ENCODE measurements at places on chromosomes 12 and 14.
A peak's percentile ranks its signal among the peaks of the same experiment; 100 is the strongest.

DNA sequence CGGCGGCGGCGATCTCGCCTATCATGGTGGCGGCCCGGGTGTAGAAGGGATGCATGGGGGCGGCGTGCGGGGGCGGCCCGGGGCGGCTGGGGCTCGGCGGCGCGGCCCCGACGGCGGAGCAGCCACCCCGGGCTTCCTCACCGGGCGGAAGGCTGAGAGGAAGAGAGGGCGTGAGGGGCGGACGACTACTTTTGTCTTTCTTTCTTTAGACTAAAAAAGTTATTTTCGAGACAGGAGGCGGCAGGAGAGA lies 240 bp downstream of the BTG1 start:
- H3K36me3 ChIP-seq, result peaks cover 37% of the 10 kb centered on the region
- H3K27me3 ChIP-seq, result no peaks in the 10 kb centered on the region
- H3K27ac ChIP-seq, result peak overlapping the region; percentile 78
- H3K4me3 ChIP-seq, result peak overlapping the region; percentile 96
- no peaks in the 10 kb centered on the region for H3K4me1 ChIP-seq

GRCh38 chr12:76621582-76622024 lies 62.0 kb upstream of the OSBPL8 start:
- H3K4me3 ChIP-seq, result no peak overlapping the region
- DNase-seq, result peak; percentile 71
- H3K4me1 ChIP-seq, result no peaks in the 10 kb centered on the region
- no peak overlapping the region for H3K27ac ChIP-seq
- H3K36me3 ChIP-seq, result no peaks in the 10 kb centered on the region

- H3K4me1 ChIP-seq, result peaks cover 2% of the 10 kb centered on the region
- no peak overlapping the region for H3K27ac ChIP-seq
- no peaks in the 10 kb centered on the region for H3K36me3 ChIP-seq
- no peak for DNase-seq
- no peak overlapping the region for H3K4me3 ChIP-seq
These were observed 14.0 kb upstream of the C1S start for GRCh38 chr12:7046383-7047105.

GRCh38 chr12:54419088-54419887 lies at the start of gene ITGA5:
Gene ITGA5, minus strand, starts transcription at chr12:54419266. Its CDS starts 68 bp downstream, at chr12:54419198.
- peak within 1 kb of the TSS; percentile 40 for H3K27ac ChIP-seq
- DNase-seq, result peak; percentile 48
- H3K4me1 ChIP-seq, result peaks cover 24% of the 10 kb centered on the region
- no peaks in the 10 kb centered on the region for H3K27me3 ChIP-seq
- H3K4me3 ChIP-seq, result peak within 1 kb of the TSS; percentile 86

DNA sequence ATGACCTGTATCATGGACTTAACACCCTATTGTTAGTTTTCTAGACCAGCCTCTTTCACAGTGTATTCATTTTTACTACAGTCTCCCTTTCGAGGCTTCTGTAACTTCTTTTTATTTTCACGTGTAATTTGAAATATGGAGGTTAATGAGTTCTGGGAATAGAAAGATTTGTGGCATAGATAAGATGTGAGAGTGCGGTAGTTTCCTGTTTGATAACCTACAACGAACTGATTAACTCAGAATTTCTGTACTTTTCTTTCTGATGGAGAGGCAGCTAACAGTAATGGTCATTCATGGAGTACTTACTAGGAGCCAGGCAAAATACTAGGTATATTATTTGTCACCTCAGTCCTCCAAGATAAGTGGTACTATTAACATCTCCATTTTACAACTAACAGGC lies 21.2 kb downstream of the POLR3B start:
- H3K27ac ChIP-seq, result no peak overlapping the region
- H3K4me1 ChIP-seq, result no peaks in the 10 kb centered on the region
- H3K27me3 ChIP-seq, result no peaks in the 10 kb centered on the region
- H3K36me3 ChIP-seq, result peaks cover 80% of the 10 kb centered on the region
- DNase-seq, result no peak

- no peaks in the 10 kb centered on the region for H3K27me3 ChIP-seq
- no peak overlapping the region for H3K4me3 ChIP-seq
- H3K4me1 ChIP-seq, result peaks cover 2% of the 10 kb centered on the region
- no peaks in the 10 kb centered on the region for H3K36me3 ChIP-seq
These were observed 173.5 kb upstream of the KRR1 start for GRCh38 chr12:75684678-75685616.

DNA sequence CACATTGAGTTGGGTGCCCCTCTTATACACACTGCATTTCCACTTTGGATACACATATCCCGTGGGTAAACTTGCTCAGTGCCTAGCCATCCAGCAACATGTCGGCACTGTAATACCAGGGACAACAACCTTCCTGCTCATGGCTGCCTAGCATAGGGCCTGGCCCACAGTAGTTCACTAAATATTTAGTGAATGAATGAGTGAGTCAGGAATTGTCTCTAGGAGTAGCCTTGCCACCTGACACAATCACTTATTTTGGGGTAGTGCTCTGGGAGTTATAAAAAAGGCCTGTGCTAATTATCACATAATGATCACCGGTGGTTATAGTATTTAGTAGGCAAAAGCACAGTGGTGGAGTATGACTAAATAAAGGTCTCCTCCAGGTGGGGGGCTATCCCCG lies 8.5 kb upstream of the NUMB start:
- no peak overlapping the region for H3K4me3 ChIP-seq
- H3K36me3 ChIP-seq, result no peaks in the 10 kb centered on the region
- H3K27ac ChIP-seq, result no peak overlapping the region
- peaks cover 3% of the 10 kb centered on the region for H3K4me1 ChIP-seq
- no peaks in the 10 kb centered on the region for H3K27me3 ChIP-seq
- DNase-seq, result no peak

DNA sequence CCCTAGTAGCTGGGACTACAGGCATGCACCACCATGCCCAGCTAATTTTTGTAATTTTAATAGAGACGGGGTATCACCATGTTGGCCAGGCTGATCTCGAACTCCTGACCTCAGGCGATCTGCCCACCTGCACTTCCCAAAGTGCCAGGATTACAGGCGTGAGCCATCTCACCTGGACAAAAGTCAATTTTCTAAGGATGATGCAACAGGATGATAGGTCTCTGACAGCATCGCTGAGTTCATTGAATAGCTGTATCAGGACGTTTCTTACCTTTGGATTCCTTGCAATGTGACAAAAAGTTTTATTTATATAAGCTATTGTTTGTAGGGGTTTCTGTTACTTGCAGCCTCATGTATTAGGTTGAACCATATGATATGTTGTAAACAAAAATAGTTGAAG lies 55.5 kb upstream of the PCED1B start:
- no peak overlapping the region for H3K27ac ChIP-seq
- no peak for DNase-seq
- no peaks in the 10 kb centered on the region for H3K4me1 ChIP-seq
- no peak overlapping the region for H3K4me3 ChIP-seq
- H3K36me3 ChIP-seq, result no peaks in the 10 kb centered on the region

DNA sequence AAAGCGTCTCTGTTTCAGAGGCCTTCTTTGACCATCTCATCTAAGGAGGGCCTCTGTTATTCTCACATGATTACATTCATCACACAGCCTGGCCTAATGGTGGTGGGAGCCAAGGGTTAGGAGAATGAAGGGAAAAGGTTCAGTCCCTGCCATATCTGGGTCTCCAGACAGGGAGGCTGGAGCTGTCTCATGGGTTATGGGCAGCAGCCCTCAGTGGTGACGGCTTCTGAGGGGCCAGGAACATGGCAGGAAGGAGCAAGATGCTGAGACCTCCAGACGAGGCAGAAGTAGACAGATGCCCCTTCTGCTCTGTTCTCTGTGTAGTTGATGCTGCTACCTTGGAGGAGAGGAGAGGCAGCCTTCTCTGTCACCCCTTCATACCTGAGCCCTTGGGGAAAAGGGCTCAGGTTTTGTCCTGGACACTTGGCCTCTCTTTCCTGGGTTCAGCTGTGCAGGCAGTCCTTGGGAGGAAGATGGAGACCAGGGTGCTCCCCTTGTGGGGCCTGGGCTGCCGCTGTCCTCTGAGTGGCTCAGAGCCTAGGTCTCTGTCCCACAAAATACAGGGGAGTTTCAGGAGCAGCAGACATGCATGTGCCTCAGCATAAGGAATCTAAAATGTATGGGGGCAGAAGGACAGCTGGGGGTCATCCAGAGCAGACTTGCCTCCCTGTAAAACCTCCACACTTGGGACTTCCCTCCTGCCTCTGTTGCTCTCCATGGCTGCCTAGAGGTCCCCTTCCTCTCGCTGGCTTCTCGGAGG lies 3.6 kb downstream of the IFI27L2 start:
- H3K27ac ChIP-seq, result no peak overlapping the region
- H3K36me3 ChIP-seq, result peaks cover 1% of the 10 kb centered on the region
- no peak for DNase-seq
- no peak overlapping the region for H3K4me3 ChIP-seq
- H3K4me1 ChIP-seq, result no peaks in the 10 kb centered on the region
- peaks cover 5% of the 10 kb centered on the region for H3K27me3 ChIP-seq

GRCh38 chr14:103770500-103770899 lies 54.9 kb downstream of the ZFYVE21 start:
- H3K27ac ChIP-seq, result no peak overlapping the region
- no peaks in the 10 kb centered on the region for H3K27me3 ChIP-seq
- no peak overlapping the region for H3K4me3 ChIP-seq
- H3K4me1 ChIP-seq, result no peaks in the 10 kb centered on the region
- H3K36me3 ChIP-seq, result no peaks in the 10 kb centered on the region
- no peak for DNase-seq

DNA sequence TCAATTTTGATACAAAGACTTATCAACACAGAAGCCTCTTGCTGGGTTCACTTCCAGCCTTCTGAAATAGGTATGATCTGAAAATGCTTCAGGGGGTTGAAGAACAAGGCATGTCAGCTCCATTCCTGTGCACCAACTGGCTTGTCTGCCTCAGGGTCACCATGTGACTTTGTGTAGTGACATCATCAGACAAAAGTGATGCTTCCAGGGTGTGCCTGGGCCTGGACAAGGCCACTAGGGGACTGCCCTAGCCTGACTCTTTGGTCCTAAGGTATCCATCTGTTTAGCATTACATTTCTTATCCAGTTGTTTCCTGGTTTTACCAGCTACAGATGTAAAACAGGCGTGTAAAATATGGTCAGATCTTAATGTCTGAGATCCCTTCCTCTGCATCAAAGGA lies 155.6 kb downstream of the CAND1 start:
- H3K4me3 ChIP-seq, result no peak overlapping the region
- no peak for DNase-seq
- H3K27me3 ChIP-seq, result no peaks in the 10 kb centered on the region
- H3K36me3 ChIP-seq, result no peaks in the 10 kb centered on the region

- H3K4me1 ChIP-seq, result no peaks in the 10 kb centered on the region
- H3K27ac ChIP-seq, result no peak overlapping the region
- no peak for DNase-seq
- H3K4me3 ChIP-seq, result no peak overlapping the region
- peaks cover 1% of the 10 kb centered on the region for H3K36me3 ChIP-seq
- no peaks in the 10 kb centered on the region for H3K27me3 ChIP-seq
These were observed 34.5 kb downstream of the IPO8 start for GRCh38 chr12:30661210-30661609.

GRCh38 chr12:55712700-55713415 lies 3.0 kb upstream of the BLOC1S1 start:
- peaks cover 17% of the 10 kb centered on the region for H3K4me1 ChIP-seq
- H3K27me3 ChIP-seq, result peaks cover 24% of the 10 kb centered on the region
- H3K27ac ChIP-seq, result no peak overlapping the region
- no peaks in the 10 kb centered on the region for H3K36me3 ChIP-seq

GRCh38 chr12:108043750-108044533 lies 85.1 kb upstream of the WSCD2 start:
- no peaks in the 10 kb centered on the region for H3K36me3 ChIP-seq
- H3K27ac ChIP-seq, result no peak overlapping the region
- no peak for DNase-seq

DNA sequence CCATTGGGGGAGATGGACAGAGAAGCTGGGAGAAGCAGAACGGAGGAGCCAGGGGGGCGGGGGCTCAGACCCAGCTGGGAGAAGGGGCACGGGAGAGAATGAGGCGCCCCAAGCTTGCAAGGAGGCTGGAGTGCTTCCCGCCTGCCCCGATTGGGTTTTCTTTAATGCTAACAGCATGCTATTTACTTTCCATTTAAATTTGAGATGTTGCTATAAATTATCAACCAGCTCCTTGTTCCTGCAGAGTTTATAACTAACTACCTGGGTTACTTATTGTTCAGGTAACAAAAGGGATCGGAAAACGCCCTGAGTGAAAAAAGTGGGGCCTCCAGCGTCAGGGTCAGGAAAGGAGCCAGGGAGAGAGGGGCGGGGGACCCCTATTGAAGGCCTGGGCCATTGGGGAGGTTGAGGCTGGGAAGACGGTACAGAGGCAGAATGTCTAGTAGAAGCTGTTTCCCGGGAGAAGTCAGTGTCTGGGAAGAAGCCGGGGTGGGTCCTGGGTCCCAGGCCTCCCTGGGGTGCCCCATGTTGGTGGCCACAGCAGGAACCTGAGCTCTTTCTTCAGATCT lies 2.5 kb downstream of the HNF1A start:
- peaks cover 16% of the 10 kb centered on the region for H3K4me1 ChIP-seq
- no peak for DNase-seq
- H3K36me3 ChIP-seq, result no peaks in the 10 kb centered on the region
- H3K27me3 ChIP-seq, result no peaks in the 10 kb centered on the region
- no peak overlapping the region for H3K4me3 ChIP-seq
- H3K27ac ChIP-seq, result no peak overlapping the region

DNA sequence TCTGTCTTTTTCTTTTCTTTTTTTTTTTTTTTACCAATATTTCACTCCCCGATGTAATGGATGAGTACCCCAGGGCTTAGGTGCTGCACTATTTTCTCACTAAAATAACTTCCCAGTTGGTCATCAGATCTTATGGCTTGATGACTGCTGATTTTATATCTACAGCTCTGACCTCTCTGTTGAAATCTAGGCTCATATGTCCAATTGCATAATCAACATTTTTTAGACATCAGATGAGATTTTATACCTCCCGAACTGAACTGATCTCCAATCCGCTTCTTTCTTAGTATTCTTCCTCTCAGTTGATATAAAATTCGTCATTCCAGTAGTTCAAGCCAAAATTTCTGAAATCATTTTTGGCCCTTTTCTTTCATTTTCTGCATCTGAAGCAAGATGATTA lies 1236.5 kb downstream of the SLC16A7 start:
- no peak overlapping the region for H3K4me3 ChIP-seq
- H3K4me1 ChIP-seq, result no peaks in the 10 kb centered on the region
- H3K27me3 ChIP-seq, result no peaks in the 10 kb centered on the region
- H3K27ac ChIP-seq, result no peak overlapping the region
- DNase-seq, result no peak

- H3K27ac ChIP-seq, result no peak overlapping the region
- no peaks in the 10 kb centered on the region for H3K36me3 ChIP-seq
- H3K4me3 ChIP-seq, result no peak overlapping the region
- no peak for DNase-seq
- H3K4me1 ChIP-seq, result no peaks in the 10 kb centered on the region
- no peaks in the 10 kb centered on the region for H3K27me3 ChIP-seq
These were observed 5.1 kb downstream of the ARHGDIB start for GRCh38 chr12:14956024-14956891.

DNA sequence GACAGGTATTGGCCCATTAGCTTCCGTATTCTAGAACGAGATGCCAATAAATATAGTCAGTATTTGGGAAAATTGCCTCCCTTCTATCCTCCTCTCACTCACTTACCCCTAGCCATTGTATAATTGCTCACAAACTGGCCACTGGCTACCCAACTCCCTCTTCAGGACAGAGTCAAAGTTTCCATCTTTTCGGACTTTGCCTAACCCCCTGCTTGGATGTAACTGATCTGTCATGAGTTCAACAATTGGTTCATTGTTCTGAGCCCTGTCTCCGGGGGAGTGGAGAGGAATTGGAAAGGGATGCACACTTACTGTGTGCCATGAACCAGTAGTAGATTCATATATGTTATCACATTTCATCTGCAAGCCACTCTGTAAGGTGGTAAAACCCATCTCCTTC lies 12.2 kb downstream of the MYRFL start:
- no peak overlapping the region for H3K4me3 ChIP-seq
- H3K36me3 ChIP-seq, result no peaks in the 10 kb centered on the region
- no peak for DNase-seq
- no peaks in the 10 kb centered on the region for H3K27me3 ChIP-seq
